GM18507 (cell line): ENCODE measurements at places on chromosomes 2 and 18.

- no peak for DNase-seq
Observed at GRCh38 chr18:39462436-39462835, 1896.8 kb upstream of the CELF4 start.

DNA sequence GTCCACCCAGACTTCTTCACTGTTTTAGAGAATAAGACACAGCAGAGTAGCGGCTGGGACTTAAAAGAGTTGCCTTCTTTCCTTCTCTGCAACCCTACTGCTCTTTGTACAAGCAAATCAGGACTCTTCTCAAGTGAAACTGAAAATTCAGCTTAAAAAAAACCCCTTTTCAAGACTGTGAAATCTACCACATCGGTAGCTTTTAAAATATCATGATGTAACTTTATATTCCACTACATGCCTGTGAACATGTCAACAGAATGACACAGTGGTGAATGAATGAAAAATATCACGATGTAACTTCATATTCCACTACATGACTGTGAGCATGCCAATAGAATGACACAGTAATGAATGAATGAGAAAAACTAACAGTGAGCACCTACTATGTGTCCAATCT is 53.4 kb downstream of the TCF4 start:
- DNase-seq: no peak

- DNase-seq: no peak
Observed at GRCh38 chr2:128396500-128396891, 77.8 kb upstream of the HS6ST1 start.

DNA sequence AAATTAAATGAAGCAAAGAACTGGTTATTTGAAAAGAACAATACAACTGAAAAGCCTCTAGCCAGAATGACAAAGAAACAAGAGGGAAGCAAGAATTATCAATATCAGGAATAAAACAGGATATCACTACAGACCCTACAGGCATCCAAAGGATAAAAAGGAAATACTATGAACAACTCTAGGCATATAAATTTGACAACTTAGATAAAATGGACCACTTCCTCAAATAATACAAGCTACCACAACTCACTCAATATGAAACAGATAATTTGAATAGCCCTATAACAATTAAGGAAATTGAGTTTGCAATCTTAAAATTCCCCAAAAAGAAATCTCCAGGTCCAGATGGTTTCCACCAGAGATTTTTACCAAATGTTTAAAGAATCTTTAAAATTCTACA is 19.8 kb downstream of the RPRD1A start:
- no peak for DNase-seq

GRCh38 chr2:120906914-120907313 is 171.2 kb downstream of the GLI2 start:
- no peak for DNase-seq

DNA sequence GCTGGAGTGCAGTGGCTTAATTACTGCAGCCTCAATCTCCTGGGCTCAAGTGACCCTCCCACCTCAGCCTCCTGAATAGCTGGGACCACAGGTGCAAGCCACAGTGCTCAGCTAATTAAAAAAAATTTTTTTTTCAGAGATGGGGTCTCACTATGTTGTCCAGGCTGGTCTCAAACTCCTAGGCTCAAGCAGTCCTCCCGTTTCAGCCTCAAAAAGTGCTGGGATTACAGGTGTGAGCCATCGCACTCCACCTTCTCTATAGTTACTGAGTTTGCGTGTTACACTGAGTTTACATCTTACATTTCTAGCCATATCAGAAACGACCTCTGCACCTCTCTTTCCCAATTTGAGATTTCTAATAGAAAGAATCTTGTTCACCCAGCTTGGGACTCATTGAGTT is 53.6 kb upstream of the EML4 start:
- no peak for DNase-seq

DNA sequence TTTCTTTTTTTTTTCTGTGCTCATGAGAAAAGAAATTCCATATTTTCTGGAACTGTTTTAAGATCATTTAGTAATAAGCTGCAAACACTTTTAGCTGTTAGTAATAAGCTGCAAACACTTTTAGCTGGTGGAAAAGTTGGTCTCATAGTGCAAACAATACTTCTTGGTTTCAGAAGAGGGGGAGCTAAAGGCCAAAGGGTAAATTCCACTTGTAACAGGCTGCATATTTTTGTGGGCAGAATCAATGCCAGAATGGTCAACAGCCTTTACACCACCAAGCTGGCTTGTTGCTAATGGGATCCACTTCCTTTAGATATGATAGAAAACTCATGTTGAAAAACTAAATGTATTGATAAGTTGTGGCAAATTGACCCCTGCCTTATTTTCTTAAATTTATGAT is 356.8 kb downstream of the NR4A2 start:
- no peak for DNase-seq

- no peak for DNase-seq
Observed at GRCh38 chr18:63705401-63705800, 2.6 kb downstream of the SERPINB11 start.

DNA sequence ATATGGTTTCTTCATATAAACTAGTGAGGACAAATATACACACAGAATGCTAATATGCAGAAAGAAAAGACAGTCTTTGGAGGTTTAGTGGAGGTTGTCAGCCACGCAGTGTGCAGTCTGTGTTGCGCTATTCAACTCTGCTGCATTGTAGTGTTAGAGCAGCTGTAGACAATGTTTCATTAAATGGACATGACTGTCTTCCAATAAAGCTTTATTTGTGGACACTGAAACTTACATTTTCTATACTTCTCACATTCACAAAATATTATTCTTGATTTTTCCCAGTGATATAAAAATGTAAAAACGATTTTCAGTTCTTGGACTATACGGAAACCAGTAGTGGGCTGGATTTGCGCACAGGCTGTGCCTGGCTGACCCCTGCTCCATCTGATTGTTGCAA is 13.3 kb downstream of the TTC27 start:
- no peak for DNase-seq

DNA sequence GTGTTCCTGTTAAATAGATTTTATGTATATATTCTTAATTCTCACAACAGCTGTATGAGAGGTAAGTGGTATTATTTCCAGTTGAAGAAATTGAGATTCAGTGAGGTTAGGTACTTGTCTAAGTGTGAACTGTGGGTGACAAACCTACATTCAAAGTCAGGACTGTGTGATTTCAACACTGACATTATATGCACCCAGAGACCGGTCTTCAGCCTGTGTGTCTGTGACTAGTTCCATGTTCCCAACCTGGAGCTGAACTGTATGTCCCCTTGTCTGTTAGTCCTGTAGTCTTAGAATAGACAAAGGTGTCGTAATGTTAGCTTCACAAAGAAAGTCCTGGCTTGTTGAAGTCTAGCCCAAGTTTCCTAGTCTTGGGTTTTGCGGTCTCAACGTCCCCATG is 17.4 kb downstream of the PLEKHB2 start:
- no peak for DNase-seq

GRCh38 chr18:67954594-67954993 is 438.1 kb upstream of the DSEL start:
- DNase-seq: no peak

DNA sequence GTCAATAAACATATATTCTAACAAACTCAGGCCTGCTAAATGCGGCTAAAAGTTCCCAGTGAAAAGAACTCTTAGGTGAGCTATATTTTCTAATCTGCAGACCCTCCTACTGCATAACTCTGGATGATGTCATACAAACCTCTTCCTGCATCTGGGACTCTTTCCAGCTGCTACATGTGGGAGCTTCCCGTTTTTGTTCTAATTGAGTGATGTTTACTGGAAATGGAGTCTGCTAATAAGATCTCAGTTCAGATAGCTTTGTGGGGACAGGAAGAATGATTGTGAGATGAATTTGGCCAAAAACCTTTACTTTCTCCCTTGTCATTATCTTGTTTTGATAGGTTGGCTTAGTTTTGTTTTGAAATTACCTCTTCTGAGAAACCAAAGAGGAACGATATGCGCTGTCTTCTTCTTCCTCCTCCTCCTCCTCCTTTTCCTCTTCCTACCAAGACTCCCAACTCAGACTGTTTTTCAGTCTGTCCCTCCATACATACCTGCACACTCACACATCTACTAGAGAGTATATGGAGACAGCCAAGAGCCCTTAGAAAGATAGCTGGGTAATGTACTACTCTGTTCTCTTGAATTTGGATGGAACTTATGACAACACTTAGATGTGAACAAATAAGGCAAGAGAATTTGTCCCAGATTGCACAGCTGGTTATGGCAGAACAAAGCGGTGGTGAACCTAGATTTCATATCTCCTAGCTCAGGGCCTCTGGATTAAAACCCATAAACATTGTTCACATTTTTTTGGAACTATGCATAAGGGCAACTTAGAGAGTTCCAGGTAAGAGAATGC is 39.8 kb upstream of the AAK1 start:
- no peak for DNase-seq

GRCh38 chr2:121075641-121076497 is 209.1 kb downstream of the TFCP2L1 start:
- DNase-seq: no peak

DNA sequence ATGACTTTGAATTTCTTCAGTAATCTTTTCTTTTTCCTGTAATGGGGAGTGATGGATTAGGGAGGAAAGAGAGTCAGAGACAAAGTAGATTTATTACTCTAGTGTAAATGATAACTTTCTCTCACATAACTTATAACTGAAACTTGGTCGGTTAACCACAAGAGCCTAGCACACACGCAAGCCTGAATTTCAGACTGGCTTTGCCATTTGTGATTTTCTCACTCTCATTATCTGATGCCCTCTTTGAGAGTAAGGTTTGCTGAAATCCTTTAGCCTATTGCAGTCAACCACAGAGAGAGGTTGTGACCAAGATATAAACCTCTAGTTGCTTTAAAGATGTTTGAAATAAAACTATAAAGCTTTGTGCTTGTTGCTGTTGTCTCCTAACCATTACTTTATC is 117.9 kb upstream of the NETO1 start:
- no peak for DNase-seq

DNA sequence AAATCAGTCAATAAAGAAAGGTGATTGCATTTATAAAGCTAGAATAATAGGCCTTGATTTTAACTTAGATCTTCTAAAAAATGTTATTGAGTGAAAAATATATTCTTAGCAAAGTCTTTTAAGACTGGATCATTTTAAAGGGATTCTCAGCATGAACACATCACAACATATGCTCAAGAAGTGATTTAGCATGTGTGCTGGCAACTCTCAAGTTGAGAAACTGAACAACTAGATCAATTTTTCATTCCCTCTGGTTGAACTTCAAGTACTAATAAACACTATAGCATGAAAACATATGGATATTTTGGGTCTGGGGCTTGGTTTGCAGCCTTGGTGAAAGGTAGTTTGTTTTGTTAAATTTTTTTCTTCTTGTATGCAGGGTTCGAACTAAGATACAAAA is 107.8 kb upstream of the PNPT1 start:
- DNase-seq: no peak

DNA sequence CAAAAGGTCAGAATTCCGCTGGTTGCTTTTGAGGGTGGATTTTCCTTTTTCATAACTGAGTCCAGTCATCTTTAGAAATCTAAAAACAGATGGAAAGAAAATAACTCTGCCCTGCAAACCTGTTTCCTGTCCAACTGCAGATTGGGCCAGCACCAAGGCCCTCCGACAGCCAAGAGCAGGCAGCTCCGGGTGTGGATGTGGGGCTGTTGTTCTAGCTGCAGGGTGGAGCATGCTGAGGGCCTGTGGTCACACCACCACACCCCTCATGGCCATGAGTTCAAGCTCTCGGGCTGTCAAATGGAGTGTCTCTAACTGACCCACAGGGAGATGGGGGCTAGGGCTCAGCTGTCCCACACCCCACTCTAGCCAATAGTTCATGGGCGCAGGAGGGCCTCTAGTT is 69.3 kb upstream of the BZW1 start:
- no peak for DNase-seq

- no peak for DNase-seq
Observed at GRCh38 chr18:33020877-33021276, 248.1 kb upstream of the KLHL14 start.

GRCh38 chr2:233058717-233059546 is 1.2 kb upstream of the INPP5D start:
- no peak for DNase-seq

- no peak for DNase-seq
Observed at GRCh38 chr2:17971531-17972125, 93.2 kb downstream of the KCNS3 start.

GRCh38 chr2:227163998-227164762 is at the start of the genes COL4A3 and COL4A4:
Gene COL4A3 (plus strand): TSS chr2:227164624. CDS start chr2:227164727, 103 bp downstream.
Gene COL4A4 (minus strand): TSS chr2:227164205. CDS start chr2:227147483, 16,722 bp downstream.
- no peak for DNase-seq

DNA sequence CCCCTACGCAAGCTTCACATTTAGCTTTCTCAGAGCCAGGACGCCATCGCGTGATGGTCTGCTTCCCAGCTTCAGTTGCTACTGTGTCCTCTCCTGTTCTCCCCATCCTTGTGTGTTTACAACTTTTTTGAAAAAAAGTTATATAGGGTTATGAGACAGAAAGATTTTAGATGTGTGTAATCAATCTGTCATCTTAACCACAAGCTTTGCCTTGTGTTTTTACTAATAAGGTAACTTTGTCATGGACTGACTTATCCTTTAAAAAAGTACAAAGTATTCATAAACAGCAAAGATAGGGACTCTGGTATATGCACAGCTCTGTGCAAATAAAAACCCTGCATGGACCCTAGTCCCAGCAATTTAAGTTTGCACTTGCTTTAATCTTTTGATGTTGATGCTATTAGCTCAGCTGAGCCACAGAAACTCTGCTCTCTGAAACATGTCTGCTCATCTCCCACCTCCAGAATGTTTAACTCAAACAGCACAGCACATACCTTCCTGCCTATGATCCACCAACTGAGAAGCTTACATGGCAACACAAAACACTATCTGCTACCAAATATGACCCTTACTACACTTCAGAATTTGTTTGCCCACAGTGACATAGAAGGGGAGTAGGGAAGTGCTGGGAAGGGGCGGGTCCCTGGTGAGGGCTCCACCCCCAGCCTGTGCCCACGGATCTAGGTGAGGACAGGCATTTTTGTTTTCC is 42.7 kb downstream of the SAP130 start:
- no peak for DNase-seq

DNA sequence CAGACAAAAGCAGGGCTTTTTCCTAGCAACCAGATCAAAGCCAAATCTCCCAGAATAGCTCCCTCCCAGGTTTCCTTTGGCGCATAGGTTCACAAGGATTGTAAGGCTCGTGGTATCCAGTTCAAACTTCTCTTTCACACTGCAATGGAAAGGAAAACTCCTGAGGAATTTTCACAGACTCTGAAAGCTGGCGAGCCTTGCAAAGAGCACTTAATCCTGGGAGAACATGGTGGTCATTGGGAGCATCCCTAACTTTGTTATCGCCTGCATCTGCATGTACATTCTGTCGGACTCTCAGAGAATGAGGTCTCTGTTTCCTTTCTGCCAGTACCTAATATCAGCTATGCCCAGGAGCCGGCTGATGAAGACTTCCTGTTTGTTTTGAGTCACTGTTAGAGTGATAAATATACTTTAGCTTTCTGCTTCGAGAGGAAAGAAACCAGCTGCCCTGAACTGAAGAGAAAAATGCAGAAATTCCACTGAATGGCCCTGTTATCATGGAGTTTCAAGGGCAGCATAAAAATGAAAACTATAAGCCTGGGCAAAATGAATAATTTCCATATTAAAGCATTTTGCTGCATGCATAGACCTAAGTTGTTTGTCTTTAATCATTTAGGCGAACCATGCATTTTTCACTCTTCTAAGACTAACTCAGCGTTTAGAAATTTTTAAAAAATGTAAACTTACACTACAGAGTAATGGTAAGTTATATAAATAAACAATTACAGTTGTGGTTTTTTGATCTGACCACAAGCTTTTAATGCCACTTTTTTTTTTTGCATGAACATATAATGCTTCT is 76.4 kb upstream of the ZEB2 start:
- DNase-seq: peak; percentile 4

GRCh38 chr2:164495491-164496223 is 125.6 kb downstream of the GRB14 start:
- DNase-seq: no peak
